LoVo (cell line): ENCODE measurements at places on chromosomes 7 and 10.

DNA sequence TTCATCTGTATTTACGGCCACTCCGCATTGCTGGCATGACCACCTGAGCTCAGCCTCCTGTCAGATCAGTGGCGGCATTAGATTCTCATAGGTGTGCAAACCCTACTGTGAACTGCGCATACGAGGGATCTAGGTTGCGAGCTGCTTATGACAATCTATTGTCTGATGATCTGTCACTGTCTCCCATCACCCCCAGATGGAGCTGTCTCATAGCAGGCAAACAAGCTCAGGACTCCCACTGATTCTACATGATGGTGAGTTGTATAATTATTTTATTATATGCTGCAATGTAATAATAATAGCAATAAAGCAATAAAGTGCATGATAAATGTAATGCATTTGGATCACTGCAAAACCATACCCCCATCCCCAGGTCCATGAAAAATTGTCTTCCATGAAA lies 1172.9 kb upstream of the AUTS2 start:
- DNase-seq, result no peak

DNA sequence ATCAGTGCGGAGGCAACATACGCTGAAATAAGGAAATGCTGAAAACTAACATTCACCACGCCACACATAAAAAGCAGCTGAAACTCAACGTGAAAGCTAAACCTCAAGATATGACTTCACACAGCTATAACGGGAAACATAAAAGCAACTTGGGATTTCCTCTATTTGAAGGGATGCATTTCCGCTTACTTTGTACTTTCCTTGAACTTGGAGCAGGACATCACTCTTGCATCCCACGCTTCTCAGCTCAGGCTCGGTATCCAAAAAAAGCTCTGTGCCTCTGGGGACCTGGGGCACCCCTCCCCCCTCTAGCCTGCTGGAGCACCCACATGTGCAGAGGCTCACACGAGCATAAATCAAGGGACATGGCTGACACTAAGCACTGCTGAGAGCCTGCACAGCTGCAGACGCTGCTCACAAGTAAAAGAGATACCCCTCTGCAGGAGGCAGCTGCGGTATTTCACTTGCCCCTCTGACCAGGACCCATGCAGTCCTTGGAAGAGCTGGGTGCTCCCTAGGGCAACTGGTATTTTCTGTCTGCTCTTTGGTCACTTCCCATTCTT lies 34.2 kb downstream of the PARD3 start:
- DNase-seq, result no peak

- DNase-seq, result no peak
These were observed 42.5 kb downstream of the PRKAG2 start for GRCh38 chr7:151834271-151835035.

- no peak for DNase-seq
These were observed 4.1 kb upstream of the SYPL1 start for GRCh38 chr7:106116161-106116704.

DNA sequence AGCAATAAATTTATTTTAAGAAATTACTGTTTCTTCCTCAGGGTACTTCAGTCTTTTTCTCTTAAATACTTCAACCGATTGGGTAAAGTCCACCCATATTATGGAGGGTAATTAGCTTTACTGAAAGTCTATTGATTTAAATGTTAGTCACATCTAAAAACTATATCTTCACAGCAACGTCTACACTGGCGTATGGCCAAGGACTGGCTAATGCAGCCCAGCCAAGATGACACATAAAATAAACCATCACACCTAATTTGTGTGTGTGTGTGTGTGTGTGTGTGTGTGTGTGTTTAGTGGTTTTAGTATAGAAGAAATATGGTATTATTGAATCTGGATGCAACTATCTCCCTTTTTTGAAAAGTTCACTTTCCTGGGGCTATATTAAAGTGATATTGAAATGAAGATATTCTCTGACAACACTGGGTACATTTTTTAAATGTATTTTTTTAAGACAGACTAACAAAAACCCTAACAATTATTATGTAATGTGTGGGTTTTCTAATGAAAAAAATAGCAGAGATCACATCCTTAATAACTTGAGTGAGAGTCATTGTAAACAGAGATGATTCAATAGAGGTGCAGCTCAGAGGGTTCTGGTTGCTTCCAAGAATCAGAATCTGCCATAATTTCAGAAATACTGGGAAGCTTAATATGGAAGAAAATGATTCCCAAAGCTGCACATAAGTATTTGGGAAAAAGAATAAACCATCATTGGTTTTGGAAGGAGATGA lies 584.2 kb upstream of the MBL2 start:
- no peak for DNase-seq

DNA sequence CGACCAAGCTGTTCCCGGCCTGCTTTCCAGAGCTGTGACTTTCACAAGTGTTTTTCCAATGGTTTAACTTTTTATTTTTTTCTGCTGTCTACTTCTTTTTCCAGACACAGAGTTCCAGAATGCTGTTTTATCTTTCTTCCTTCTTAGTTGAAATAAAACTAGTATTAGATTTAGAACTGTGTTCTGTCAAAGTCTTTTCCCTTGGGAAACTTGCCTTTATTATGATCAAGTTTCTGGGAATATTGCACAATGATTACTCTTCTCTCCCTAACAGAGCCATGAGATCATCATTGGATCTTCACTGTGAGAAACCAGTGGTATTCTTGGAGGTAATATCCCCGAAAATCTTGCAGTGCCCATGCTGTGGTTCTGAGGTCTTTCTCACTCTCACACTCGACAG lies 104.9 kb upstream of the KCND2 start:
- no peak for DNase-seq

GRCh38 chr10:49187950-49188761 lies at the start of gene TMEM273:
TMEM273 (minus strand) TSS chr10:49188391; CDS start chr10:49188336, 55 bp downstream.
- no peak for DNase-seq

GRCh38 chr10:21519941-21520436 lies 5.5 kb downstream of the SKIDA1 start:
- no peak for DNase-seq
